Cerebellar nuclear complex (tissue), 1 donor: ENCODE measurements at places on chromosomes 7 and 10.

GRCh38 chr7:27374958-27375841 is 132.6 kb downstream of the EVX1 start:
- DNase-seq: no peak

GRCh38 chr7:47255441-47255840 is 326.5 kb downstream of the TNS3 start:
- DNase-seq: no peak

DNA sequence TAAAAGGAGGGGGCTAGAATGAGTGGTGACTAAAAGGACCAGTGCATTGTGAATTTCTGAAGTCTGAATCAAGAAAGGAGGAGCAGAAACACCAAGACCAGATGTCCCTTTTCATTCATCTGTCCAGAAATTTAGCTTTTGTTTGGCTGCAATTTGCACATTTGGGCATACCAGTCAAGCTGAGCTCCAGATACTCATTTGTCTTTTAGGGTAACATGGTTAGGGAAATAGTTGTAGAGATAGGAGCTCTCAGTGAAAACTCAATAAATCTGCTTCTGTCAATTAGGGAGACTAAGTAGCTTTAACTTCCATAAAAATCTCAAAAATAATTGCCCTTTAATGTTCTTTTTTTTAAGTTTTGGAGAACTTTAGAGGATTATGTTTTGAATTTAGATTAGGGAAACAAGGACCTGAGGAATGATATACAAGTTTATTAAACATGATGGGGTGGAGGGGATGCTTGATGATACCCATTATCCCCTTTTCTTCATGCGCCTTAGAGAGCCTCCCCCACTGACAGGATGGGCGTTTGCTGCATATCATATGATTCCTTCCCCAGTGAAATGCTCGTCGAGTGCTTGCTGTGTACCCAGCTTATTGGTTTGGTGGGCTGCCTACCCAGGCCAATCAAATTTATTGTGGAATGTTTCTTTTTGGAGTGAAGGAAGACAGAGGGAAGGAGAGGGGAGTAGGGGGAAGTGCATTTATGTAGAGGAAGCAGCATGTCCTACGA is 50.7 kb upstream of the RPA3 start:
- DNase-seq: no peak

DNA sequence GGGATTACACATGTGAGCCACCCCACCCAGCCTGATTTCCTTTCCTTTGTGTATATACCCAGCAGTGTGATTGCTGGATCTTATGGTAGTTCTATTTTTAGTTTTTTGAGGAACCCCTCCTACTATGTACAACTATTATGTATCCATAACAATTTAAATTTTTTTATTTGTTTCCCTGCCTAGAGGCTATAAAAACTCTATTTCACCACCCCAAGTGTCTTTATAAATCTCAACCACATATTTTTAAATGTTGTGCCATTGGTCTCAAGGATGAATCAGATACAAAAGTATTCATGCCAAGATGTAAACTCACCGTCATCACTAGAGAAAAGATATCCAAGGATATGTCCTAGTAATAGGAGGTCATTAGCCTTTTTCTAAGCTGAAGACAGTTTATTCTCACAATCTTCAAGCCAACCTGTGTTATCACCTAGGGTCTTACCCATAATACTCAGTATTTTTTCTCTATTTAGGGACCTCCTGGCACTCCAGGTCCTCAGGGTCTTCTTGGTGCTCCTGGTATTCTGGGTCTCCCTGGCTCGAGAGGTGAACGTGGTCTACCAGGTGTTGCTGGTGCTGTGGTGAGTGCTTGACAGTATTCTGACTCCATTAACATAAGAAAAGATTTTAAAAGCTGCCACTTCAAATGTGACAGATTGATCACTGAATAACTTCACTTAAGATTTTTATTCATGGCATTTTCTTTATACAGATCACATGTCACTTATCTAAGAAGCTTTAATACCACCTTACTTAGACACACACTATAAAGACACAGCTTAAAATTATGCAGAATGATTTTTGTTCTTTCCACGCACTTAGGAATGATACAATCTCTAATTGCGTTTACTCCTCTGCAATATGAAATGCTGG is 29.4 kb downstream of the COL1A2 start:
- no peak for DNase-seq

GRCh38 chr10:103111918-103112877 is 80.9 kb downstream of the NT5C2 start:
- DNase-seq: no peak

- DNase-seq: no peak
Measured at GRCh38 chr10:123792248-123792978, 99.2 kb downstream of the CPXM2 start.

DNA sequence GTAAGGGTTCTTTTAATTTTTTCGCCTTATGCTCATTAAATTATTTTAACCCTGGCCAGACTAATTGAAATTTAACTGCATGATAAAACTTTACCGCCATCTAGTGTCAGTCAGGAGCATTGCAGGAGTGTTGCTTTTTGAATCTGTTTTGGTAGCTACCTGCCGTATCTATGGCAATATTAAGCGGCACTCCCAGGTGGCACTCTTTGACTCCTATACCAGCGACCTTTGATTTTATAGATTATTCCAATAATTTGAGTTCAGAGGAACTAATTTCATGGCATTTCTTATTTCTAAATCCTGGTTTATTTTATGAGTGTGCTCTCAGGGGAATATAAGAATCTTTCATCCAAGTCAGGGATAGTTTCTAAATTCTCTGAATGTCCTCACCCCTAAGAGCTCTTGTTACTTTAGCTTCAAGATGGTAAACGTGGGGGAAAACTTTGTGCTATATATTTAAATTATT is 198.9 kb downstream of the REEP3 start:
- DNase-seq: no peak

DNA sequence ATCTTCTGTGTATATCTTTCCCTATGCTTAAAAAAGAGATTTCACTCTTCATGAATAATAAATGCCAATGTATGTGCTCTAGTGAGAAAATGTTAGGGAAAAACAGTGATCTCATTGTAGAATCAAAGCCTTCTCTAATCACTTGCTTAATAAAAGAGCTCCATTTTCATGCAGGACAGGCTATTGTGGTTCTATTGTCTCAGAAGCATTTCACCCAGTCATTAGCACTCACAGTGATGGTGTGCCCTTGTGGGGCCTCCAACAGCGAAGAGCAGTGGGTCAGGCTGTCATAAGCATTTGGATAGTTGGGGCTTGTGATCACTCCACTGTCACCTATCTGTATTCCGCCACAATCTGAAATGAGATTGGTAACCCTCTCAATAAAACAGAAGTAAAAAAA is 83.9 kb upstream of the RSU1 start:
- no peak for DNase-seq

DNA sequence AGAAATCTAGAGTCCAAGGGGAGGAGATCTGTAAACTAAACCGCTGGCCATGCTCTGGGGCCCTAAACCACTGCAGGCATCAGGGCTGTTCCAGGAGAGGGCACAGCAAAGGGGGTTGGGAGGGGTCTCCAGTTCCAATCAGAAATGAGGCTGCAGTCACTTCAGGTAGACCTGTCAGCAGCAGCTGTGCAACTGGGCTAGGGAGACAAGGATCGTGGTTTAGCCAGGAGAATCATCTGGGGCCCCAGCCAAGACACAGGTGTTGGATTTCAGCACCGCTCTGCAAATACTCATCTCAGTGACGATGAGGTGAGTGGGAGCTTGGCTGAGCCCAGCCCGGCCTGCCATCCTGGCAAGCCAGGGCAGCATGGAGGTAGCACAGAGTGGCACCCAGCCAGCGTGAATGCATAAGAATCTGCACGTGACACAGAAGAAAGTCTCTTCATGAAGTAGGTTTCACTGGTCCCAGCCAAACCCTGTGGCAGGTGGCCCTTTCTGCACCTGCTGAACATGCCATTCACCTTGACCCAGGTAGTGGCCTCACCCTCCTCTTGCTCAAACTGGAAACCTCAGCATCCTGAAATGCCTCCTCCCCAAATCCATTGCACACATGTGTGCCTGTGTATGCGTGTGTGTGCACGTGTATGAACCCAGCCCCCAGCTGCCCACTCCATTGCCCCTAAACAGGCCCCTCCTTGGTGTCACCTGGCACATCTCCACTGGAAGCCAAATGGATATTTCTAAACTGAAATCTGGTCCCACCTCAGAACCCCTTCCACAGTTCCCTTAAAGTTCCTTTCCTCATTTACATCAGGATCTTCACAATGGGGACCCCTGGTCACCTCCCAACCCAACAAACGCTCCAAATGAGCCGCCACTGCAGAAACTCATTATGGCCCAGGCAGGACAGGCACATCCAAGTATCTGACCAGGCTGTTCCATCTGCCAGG is 9.6 kb downstream of the GPRIN2 start:
- DNase-seq: no peak

DNA sequence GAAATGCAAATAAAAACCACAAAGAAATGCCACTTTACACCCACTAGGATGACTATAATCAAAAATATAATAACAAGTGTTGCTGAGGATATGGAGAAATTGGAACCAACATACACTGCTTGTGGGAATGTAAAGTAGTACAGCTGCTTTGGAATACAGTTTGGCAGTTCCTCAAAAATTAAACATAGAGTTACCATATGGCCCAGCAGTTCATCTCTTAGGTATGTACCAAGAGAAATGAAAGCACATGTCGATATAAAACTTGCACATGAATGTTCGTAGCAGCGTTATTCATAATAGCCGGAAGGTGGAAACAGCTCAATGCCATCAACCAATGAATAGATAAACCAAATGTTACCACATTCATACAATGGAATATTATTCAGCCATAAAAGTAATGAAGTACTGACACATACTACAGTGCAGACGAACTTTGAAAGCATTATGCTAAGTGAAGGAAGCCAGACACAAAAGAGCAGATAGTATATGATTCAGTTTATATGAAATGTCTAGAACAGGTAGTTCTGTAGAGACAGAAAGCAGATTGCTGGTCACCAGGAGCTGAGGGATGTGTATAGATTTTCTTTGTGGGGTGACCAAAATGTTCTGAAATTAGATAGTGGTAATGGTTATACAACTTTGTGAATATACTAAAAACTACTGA is 12.4 kb downstream of the BCAP29 start:
- no peak for DNase-seq

DNA sequence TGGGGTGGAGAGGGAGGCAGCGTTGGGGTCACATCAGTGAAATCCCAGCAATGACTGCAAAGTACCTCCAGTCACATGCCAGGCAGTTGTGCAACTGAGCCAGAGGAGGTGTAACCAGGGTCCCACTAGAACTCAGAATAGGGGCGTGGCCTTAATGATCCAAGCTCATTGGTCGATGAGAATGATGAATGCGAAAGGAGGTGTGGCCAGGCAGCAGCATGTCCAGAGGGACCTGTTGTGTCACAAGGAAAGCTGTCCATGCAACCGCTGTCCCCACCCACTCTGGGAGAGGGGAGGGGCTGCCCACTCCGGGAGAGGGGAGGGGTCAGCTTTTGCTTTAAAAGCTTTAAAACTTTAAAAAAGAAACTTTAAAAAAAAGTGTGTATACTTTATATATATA is 25.3 kb upstream of the MTPAP start:
- no peak for DNase-seq

DNA sequence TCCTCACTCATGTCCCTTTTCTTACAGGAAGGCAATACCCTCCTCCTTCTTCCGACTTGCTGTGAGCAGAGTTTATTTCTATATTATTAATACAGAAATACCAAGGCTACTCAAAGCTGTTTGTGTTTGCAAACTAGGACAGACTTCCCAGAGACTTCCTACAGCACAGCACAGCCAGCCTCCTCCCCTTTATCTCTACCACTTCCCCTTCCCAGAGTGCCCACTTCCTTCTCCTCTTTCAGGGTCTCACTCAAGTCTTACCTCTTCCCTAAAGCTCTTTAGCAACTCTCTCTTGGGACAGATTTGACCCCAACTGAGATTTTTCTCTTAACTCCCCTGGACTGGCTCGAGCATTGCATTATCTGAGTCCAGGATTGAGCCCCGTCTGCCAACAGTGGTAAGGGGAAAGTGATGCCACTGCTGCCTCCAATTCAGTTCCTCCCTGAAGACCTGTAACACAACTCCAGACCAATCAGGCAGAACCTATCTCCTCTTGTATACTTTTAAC is 5.5 kb upstream of the LRGUK start:
- no peak for DNase-seq

GRCh38 chr10:62443866-62444265 is 69.7 kb downstream of the ZNF365 start:
- DNase-seq: no peak

DNA sequence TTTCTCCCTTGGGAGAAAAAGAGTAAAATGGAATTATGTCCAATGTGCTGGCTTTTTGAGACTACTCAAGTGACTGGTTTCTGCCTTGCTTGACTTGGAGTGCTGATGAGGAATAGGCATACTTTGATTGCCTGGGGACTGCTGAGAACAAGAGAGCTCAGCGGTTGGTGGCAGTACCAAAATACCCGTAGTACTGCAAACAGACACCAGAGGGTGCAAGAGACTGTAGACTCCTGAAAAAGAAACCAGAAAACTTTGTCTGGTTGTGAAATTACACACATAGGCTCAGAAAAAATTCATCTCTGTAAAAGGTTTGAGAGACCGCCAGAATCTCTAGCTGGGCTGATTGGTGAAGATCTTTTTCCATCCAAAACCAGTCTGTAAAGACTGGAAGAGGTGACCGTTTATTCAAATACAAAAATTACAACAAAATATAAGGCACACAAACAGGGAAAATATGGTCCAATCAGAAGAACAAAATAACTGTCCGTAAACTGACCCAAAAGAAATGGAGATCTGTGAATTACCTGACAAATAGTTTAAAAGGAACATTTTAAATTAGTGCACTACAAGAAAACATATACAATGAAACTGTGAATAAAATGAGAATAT is 18.5 kb downstream of the BICC1 start:
- no peak for DNase-seq

GRCh38 chr10:3398825-3399646 is 226.5 kb upstream of the PITRM1 start:
- no peak for DNase-seq
